Forelimb muscle (tissue), 1 donor: ENCODE measurements at places on chromosomes 13 and 19.
A peak's percentile ranks its signal among the peaks of the same experiment; 100 is the strongest.

DNA sequence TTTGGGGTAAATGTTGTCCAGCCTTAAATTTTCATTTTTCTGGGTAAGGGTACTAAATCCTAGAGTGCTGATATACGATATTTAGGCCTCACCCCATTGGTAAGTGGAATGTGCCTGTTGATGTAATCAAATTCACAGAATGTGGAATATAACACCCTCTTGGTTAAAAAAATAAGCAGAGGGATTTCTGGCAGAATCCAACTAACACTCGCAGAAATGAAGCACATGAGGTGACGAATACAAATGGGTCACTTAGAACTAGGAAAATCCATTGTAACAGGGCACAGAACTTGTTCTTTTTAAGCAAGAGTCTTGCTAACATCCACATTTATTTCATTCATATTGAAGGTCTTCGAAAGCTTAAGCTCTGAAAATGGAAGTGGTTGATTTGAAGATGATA, 320.3 kb downstream of the SHISA2 start:
- no peak for DNase-seq

DNA sequence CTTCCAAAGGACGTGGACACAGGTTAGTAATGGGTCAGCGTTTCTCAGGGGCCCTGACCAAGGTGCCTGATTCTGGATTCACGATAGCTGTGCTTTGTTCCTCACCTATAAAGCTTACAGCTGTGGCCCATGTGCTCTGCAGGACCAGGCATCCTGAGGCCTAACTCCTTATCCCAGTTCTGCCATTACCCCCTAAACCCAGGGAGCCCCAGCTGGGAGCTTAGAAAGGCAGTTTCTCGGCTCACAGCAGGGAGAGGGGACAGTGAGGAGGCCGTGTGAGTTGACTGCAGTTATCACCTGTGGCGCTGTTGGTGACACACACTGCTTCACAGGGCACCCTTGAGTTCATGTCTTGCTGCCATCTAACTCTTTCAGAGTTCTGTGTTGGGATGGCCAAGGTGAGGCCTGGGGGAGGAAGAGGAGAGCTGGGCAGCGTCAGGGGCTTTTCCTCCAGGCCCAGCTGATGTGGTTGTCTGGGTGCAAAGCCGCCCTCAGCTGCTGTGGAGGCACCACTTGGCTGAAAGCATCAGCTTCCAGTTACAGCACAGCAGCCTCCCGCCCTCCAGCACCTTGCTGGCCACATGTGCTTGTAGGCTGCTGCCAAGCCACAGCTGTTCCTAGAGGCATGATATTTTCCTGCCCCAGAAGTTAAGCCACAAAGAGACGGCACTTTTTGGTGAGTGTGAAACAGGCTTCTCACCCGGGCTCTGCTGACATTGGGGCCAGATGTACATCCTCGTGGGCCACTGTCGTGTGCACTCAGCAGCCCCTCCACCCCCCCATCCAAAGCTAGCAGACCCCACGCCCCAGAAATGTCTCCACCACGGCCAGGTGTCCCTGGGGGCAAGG, 99.6 kb upstream of the MCF2L start:
- no peak for DNase-seq

DNA sequence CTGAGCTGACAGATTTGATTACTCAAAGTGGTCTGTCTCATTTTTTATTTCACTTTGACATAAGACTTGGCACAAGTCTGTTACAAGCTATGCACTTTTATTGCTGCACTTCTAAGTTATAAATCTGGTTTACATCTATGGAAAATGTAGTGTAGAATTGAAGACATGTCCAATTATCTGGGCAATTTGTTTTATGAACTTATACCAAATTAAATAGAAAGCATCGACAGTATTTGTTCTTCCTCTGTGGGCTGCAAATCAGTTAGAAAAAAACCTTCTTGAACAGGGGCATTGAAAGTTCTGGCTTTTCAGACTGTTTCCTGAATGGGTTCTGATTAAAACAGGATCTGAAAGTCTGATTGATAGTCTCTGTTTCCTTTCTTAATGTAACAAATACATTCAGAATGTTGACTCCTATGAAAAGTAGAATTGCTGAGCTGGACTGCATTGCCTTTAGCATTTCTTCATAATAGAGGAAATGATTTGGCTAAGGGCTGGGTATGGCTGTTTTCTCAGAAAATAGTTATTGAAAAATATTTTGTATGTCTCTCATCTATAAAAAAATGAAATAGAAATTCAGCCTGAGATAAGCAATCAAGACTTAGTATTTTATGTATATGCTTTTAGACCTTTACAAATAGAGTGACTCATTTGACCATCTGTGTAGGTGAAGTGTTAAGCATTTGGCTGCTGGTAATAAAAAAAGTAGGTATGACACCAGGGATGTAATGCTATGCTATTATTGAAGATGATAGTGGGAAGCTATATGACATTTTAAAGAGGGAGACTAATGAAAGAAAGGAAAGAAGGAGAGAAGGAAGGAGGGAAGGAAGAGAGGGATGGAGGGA, 210.9 kb upstream of the SPRY2 start:
- DNase-seq = no peak

DNA sequence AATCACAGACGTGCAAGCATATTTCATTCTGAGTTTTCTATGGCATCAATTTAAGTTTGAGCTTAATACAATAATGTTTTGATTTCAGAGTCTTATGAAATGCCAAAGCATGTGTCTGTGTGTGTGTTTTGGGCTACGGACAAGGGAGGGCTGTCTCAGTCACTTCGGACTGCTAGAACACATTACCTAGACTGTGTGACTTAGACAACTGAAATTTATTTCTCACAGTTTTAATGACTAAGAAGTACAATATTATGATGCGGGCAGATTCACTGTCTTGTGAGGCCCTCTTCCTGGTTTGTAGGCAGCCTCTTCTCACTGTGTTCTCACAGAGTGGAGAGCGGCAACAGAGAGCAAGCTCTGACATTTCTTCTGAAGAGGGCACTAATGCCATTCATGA, 1202.0 kb downstream of the EFNB2 start:
- no peak for DNase-seq

GRCh38 chr19:4694211-4694987, 24.3 kb upstream of the MYDGF start:
- DNase-seq = no peak

GRCh38 chr13:23157781-23158180, 23.0 kb upstream of the SGCG start:
- no peak for DNase-seq

DNA sequence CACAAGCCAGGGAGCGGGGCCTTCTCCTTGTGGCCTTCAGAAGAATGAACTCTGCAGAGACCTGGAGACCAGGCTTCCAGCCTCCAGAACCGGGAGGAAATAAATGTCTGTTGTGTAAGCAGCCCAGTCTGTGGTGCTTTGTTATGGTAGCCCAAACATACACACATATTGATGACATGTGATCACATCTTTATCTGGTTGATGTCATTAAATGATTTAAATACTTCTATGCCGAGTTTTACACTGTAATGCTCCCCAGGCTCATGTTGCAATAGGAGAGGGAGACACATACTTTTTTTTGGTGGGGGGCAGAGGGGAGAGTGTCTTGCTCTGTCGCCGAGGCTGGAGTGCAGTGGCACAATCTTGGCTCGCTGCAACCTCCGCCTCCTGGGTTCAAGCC, 188.0 kb upstream of the IRS2 start:
- DNase-seq = no peak

GRCh38 chr13:99540530-99540929, 39.3 kb downstream of the TM9SF2 start:
- no peak for DNase-seq

- DNase-seq = no peak
Measured at GRCh38 chr19:3336680-3337523, 29.5 kb upstream of the NFIC start.

DNA sequence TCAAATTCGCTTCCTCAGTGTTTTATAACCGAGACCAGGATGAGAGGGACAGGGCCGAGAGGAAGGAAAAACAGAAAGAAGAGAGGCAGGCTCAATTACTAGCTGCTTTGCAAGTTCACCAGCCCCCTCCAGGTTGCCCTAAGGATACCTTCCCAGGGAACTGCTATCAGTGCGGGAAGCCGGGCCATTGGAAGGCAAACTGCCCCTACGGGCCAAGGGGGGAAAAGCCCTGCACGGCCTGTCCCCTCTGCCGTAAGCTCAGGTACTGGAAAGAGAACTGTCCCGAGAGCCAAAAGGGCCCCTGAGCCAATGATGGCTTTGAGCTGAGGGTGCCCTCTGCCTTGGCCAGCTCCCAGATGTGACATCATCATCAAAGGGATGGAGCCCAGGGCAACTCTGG, 3.2 kb upstream of the ERVV-1 start:
- no peak for DNase-seq

DNA sequence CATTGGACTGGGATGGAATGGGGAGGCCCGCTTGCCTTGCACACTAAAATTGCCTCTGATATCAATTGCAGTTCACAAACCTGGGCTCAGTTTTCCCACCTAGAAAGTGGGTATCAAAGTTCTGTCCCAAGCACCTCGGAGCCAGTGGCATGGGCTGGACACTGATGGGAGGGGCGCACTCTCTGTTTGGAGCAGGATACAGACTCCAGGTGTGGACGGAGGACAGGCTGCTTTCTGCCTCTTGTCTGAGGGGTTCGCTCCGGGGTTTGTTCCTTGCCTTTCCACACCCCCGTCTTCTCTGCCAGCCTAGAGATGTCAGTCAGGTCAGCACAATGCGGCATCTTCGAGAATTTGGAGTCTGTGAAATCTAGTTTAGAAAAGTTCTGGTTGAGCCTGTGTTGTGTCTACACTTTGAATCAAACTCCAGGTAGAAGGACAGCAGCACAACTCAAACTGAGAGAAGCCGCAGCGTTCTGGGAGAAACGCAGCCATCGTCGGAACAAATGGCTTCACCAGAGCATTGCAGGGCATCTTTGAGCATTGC, 141.9 kb downstream of the TEX29 start:
- no peak for DNase-seq

DNA sequence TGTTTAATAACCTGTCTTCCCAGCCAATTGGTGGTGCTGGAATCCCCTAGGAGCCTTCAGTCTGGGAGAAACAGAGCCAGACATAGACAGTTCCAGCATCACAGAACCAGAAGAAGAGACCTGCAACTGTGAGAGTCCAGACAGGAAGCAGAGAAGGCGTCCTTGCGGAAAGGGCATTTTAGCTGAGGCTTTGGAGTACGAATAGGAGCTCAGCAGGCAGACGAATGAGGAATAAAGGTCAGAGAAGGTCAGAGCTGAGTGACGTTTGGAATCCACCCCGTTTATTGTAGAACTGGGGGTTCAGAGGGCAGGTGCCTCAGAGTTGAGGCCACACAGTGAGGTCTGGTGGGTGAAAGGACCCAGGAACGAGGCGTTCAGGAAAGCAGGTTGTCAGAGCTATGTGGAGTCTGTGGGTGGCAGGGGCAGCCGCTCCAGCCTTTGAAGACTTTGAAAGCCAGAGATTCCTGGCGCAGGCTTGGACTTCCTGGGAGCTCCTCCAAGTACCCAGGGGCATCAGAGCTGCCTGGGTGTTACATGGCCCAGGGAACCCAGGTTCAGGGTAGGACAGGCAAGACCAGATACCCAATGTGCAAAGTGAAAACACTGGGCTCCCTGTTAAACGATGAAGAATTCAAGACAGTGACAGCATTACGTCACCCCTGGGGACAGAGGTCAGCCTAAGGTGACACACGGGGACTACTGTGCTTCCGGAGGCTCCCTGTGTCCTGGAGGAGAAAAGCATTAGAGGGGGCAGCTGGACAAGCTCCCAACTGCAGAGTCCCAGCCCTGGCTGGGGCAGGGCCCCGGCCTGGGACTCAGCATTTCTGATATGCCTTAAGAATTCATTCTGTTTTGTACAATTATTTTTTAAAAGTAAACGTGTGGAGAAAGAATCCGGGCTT, 5.5 kb downstream of the ARRDC2 start:
- DNase-seq = no peak

DNA sequence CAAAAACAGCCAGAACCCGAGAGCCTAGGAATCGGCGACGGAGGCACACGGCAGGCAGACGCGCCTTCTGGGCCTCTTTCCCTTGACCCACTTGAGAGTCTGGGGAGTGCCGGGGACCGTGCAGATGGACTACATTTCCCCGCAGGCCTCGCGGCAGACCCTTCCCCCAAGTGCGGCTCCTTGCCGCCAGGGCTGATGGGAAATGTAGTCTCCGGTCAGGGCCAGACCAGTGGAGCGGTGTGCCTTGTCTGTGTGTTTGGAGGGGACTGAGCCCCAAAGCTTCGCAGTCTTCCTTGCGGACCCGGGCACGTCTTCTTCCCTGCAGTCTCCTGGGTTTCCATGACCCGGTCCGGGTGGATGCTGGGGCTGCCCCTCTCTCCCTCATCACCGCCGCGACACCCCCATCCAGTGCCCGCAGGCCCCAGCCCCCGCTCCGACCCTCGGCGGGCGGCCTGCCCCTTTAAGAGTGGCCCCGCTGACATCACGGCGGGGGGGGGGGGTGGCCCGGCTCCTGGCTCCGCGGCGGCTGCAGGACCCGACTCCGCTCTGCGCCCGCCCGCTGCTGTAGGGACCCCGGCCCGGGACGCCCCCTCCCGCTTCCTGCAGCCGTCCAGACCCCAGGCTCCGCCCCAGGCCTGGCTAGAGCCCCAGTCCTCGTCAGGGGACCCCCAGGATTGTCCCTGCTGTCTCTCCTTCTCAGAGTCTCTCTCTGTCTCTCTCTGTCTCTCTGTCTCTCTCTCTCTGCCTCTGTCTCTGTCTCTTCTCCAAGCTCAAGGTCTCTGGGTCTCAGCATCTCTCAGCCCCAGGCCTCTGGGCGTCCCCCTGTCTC, 758 bp upstream of the CACNG7 start:
- no peak for DNase-seq

DNA sequence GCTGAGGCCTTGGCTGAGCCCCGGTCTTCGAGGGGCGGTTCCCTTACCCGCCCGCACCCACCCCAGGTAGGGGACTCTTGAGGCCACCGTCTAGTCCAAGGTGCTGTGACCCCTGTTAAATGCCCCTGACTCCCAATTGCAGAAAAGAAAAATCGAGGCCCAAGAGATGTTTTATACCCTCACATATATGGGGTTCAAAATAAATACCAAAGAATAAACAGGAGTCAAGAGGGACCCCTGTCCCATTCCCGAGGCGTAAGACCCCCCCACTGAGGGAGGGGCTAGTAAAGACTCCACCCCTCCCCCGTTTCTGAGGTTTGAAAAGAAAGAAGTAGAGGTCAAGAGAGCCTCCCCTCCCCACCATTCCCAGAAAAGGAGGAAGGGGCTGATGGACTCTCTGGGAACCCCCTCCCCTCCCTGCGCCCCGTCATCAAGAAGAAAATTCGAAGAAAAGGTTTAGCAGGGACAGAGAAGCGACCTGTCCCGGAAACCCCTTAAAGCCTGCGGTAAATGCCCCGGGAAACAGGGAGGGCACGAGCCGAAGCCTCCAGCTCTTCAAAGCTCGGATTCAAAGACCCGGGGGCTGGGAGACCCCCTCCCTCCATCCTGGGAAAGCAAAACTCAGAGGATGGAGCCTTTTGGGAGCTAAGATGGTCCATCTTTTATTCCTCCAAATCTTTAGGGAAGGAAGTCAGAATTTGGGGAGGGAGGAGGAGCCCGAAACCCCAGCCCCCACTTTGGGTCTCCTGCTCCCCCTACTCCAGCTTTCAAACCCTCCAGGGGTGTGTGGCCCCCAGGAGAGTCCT, 755 bp upstream of the RAB3A start:
- DNase-seq = peak; percentile 52
